ENCODE measurements at places on chromosomes 1 and 21.

- DNase-seq, result no peak
Measured at GRCh38 chr1:183814121-183814681, 9.3 kb downstream of the RGL1 start.

DNA sequence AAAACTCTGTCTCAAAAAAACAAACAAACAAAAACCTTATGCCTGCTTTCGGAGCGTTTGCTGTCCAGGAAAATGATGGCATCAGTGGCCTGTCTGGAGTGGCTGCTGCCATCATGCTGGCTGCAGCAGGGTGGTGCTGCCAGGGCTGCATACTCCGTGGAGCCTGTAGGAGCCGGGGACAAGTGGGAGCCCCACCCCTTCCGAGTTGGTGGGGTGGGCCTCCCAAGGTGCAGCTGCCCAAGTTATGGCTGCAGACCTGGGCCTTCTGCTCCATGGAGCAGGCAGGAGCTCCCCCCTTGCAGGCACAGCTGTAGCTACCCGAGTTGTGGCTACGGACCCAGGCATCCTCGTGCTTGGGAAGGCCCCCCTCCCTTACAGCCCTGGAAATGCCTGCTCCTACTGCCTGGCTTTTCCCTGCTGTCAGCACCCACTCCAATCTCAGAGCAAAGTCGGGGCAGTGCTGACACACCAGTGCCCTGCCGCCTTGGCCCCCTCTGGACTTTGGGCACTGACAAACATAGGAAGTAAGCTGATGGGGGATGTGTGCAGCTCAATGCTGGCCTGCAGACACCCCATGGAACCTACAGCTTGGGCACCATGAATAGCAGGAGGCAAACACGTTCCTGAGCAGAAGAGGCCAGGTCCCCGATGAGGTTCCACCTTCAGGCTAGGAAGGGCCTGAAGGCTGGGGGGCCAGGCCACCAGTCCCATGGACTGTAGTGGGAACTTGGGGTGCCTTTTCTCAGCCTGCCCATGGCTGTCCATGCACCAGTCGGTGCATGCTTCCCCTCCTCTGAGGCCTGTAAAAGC is 60.4 kb downstream of the CC2D1B start:
- DNase-seq, result no peak

- no peak for DNase-seq
Measured at GRCh38 chr1:11026052-11026451, 13.6 kb downstream of the TARDBP start.

DNA sequence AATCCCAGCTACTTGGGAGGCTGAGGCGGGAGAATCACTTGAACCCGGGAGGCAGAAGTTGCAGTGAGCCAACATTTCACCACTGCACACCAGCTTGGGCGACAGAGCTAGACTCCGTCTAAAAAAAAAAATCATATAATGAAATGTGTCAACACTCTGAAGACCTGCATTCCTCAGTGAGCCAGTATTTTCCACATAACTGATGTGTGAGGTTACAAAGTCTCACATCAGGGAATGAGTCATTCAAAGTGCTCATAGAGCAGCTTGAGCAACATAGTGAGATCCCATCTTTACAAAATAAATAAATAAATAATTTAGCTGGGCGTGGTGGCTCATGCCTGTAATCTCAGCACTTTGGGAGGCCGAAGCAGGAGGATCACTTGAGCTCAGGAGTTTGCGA is 65.5 kb downstream of the CASZ1 start:
- no peak for DNase-seq

- DNase-seq, result no peak
Measured at GRCh38 chr1:183778568-183779433, 26.1 kb upstream of the RGL1 start.

GRCh38 chr1:83846138-83846537 is 152.8 kb downstream of the TTLL7 start:
- DNase-seq, result no peak

- no peak for DNase-seq
Measured at GRCh38 chr1:63922848-63923247, 149.0 kb downstream of the ROR1 start.

- DNase-seq, result no peak
Measured at GRCh38 chr1:228873709-228874108, 138.4 kb downstream of the RHOU start.

- DNase-seq, result no peak
Measured at GRCh38 chr1:66732407-66733166, 19.7 kb upstream of the DYNLT5 start.

- no peak for DNase-seq
Measured at GRCh38 chr1:165169028-165169427, 187.5 kb downstream of the LMX1A start.

- no peak for DNase-seq
Measured at GRCh38 chr1:41713557-41714327, 205.0 kb downstream of the HIVEP3 start.

DNA sequence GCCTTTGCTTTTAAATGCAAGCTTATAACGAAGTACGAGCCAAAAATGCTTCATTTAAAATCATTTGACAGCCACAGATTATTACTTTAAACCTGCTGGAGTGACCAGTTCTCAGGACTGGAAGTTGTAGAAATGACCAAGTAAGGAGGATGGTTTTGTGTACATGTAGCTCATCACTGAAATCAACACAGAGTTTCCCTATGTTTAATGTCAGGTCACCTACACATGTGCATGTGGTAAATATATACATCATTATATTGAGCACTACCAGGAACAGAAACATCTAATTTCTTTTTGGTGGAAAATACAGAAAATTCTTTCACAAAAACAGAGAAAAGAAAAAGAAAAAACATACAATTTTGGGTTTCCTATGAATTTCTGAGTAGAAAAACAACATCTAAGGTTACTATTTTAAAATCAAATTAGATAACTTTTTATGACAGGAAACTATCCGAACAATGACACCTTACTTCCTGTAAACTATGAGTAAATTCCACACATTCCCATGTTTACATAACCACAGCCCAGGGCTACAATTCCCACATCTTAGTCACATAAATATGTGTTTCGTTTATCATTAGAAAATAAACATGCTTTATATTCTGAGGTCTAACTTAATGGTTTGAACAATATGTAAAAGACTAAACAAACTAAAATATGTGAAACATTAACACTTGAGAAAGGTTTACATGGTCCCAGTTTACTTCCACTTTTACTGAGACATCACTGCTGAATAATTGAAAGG is 73.6 kb downstream of the ZNF281 start:
- no peak for DNase-seq

DNA sequence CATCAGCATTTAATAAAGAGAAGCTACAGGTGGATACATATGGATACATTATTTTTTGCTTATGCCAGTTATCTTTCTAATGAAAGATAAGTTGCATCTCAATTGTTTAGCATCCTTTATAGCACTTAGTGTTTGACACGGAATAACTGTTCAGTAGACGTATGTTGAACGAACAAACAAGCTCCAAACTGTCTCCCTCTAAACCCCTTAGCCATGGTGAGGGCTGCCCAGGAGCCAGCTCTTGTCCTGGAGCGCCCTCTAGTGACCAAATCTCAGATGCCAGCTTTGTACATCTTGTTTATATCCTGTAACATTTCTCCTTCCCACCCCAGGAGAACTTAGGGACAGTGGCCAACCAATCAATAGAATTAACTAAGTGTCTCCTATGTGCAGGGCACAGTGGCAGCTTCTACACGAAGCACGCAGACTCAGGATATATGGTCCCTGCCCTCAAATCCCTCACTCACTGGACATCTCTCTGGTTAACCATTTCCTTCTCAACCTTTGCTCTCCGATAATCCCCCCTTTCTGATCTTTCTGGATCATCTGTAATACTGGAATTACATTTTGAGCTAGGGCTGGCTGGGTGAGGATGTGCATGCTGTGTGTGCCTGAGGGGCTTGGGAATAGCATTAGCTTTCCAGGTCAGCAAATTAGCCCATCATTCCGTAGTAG is 22.9 kb downstream of the KCNA10 start:
- DNase-seq, result peak; percentile 47

- no peak for DNase-seq
Measured at GRCh38 chr1:184953600-184954219, 20.6 kb downstream of the NIBAN1 start.

DNA sequence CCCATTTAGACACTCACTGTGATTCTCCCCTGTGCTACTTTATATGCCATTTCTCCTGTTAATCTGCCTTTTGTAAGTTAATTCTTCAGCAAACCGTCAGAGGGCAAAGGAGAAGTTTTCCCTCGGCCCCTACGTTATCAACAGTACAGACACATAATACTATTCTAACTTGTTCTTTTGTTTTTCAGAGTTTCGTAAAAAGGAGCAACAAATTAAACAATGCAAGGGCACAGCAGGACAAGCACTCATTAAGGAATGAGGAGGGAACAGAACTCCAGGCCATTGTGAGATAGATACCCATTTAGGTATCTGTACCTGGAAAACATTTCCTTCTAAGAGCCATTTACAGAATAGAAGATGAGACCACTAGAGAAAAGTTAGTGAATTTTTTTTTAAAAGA is 32.3 kb downstream of the CNN3 start:
- no peak for DNase-seq

GRCh38 chr1:47796626-47797025 is 200.6 kb downstream of the TRABD2B start:
- no peak for DNase-seq

DNA sequence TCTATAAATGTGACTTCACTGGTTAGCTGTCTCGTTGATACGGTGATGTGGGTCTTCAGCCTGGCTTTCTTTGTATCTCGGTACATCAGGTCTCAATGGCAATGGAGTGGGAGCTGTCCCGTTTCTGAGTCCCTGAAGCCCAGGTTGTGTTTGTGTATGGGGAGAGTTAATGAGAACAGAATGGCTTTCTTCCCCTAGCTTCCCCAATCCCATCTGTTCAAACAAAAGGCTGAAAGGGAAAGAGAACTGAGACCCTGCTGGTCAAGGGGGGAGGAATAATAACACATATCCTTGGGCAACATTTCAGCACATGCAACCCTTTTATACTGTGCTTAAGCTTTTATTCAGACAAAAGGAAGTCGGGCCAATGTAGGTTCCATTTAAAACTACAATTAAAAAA is 28.4 kb upstream of the CASQ2 start:
- DNase-seq, result no peak

- DNase-seq, result no peak
Measured at GRCh38 chr1:168771104-168771630, 42.2 kb upstream of the DPT start.

All from activated CD4-positive, alpha-beta T cell treated with anti-CD3 and anti-CD28 coated beads, Interleukin-2, amount 50 U/mL, for 24 hours (primary cell).